Amygdala (tissue), 56 donors: ENCODE measurements at places on chromosomes 6 and 20.

DNA sequence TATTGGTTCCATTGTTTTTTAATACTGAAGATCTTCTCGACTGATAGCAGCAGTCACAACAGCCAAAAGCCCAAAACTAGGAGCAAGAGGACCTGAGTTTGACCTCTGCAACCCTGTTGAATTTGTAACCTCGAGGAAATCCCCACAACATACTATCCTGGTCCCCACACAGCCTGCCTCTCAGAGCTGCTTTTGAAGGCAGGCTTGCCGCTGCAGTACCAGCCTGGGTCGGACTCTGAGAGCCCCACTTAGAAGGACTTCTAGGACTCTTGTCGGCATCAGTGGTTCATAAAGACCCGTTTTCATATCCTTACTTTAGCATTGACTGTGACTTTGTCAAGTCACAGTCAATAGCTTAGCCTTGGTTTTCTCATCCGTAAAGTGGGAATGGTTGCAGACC is 49.3 kb downstream of the EBF4 start:
- no peak for DNase-seq

GRCh38 chr6:111086685-111087084 is 618 bp upstream of the SLC16A10 start:
- no peak for DNase-seq

- DNase-seq: no peak
Observed at GRCh38 chr20:17761604-17762003, 61.8 kb downstream of the BANF2 start.

DNA sequence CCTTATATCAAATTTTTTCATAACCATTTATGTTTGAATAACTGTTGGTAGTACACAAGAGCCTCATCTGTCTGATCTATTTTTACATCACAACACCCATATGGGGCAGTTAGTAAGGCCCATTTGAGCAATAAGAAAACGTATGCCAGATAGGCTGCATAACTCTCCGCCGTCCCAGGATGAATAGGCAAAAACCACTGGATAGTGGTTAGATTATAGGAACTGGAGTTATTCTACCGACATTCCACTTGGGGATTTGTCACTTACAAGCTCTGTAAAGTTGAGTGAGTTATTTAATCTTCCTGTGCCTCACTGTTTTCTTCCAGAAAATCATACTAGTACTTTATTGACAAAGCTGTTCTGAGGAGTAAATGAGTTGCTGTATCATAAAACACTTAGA is 881.9 kb downstream of the QKI start:
- no peak for DNase-seq

GRCh38 chr6:118186672-118187567 is 279.9 kb downstream of the SLC35F1 start:
- no peak for DNase-seq
